AG04450 (cell line): ENCODE measurements at places on chromosomes 7 and 10.

GRCh38 chr10:120824881-120825309 is 26.3 kb upstream of the WDR11 start:
- no peak for DNase-seq

GRCh38 chr7:66376264-66376945 is 171.3 kb downstream of the TPST1 start:
- no peak for DNase-seq

GRCh38 chr10:68869623-68870022 is 31.5 kb upstream of the DDX50 start:
- no peak for DNase-seq

DNA sequence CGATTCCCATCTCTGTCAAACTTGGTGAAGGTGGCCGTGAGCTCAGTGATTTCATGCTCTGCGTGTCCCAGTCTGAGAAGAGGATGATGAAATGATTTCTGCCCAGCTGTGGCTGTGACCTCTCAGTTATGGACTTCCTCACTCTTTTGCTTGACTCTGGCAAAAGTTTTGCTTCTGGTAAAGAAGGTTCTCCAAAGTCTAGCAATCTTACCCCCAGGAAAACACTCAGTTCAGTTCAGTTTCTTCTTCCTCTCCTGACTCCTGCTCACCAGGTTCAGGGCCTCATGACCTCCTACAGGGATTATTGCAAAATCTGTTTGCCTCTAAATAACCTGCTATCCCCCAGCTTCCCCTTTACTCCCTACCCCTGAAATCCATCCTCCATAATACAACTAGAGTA is 4.9 kb upstream of the BLOC1S2 start:
- DNase-seq, result no peak

DNA sequence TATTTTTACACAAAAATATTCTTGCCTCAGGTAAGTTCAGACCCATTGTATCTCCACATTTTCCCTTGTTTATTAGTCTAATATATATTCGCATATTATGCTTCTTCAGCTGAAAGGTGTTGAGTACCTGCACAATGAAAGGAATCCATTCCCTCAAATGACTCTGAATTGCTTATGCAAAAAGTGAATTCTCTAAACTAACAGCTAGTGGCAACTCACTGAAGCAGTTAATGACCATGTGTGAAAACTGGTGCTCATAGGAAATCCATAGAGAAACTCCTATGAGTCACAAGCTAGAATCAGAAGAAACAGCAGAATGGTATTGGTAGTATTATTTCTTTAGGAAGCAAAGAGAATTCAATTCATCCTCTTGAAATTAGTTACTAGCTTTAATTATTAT is 33.5 kb upstream of the RNF148 start:
- no peak for DNase-seq

DNA sequence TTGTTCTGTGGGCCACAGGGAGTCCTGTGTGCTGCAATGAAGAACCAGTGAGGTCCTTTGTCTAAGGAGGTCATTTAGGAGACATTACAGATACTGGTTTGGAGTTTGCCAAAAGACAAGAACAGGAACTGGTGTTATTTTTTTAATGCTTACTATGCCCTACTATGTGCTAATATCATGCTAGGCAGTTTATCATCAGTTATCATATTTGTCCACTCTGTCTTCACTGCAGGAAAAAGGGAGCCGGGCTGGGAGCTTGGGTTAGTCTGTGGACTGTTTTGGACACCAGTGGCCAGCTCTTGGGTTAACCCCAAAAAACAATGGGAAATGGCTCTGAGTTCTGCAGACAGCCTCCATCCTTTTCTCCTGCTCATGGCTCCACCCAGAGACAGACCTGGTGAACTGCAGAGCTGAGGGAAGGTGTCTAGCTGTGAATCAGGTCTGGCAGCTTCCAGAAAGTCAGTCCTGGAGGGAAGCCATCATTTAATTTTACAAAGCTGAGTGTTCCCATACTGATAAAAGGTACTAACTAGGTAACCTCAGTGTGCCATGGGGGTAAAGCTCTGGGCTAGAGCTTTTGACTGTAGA is 101.2 kb upstream of the ZNF746 start:
- no peak for DNase-seq

DNA sequence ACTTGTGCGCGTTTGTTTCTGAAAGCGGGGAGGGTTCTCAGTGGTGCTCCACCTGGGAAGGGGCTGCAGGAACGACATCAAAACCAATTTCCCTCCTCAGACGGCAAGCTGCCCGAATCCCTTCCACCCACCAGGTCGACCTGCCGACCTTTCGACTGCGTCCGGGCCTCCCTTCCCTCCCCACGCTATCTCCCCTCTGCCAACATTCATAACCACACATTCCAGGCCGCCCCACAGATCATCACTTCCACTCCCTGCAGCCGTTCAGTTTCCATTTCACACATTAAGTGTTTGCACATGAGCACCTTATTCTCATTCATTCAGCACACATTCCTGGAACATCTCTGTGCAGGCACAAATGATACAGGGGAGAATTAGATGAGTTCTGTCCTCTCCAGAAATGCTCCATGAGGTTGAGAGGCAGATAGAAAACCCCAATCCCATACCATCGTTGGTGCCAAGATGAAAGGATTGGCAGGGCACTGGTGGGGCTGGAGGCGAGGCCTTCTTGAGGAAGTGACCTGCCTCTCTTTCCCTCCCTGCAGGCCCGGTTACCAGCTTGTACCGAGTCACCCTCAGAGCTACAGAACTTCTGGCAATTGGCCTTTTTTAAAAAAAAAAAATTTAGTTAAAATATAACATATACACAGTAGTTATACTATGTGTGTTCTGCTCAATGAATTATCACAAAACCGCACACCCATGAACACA is 70.0 kb downstream of the MINDY4 start:
- DNase-seq, result no peak

GRCh38 chr7:38169847-38170246 is 8.2 kb upstream of the STARD3NL start:
- DNase-seq, result no peak

- DNase-seq, result no peak
Measured at GRCh38 chr7:132337450-132338080, 238.7 kb downstream of the PLXNA4 start.

DNA sequence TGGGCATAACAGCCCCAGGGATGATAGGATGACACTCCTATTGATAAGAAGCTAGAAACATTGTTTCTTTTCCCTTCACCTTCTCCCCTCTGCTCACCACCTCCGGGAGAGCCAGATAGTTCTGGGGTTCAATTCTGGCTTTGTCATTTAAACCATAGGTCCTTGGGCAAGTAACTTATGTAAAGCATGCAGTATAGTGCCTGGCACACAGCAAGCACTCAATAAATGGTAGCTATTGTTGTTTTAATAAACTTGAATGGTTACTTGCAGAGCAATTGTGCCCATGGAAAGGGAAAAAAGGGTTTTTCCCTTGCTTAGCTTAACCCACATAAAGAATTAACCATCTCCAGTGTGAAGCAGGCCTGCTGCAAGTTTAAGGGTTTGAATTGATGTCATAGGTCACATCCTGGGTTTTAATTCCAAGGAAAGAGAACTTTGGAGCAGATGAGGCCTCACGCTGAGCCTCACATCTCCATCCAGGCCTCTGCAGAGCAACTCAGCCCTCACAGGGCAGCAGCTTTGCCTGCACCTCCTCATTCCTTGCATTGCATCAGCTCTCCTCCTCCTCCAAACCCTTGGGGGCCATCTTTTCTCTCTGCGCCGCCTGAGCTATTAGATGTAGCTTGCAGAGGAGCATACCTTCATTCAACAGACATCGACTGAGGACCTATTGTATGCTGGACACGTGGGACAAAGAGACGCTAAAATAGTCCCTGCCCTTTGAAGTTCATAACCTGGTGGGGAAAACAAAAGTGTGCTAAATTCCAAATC is 22.9 kb downstream of the ZNF775 start:
- DNase-seq, result no peak

DNA sequence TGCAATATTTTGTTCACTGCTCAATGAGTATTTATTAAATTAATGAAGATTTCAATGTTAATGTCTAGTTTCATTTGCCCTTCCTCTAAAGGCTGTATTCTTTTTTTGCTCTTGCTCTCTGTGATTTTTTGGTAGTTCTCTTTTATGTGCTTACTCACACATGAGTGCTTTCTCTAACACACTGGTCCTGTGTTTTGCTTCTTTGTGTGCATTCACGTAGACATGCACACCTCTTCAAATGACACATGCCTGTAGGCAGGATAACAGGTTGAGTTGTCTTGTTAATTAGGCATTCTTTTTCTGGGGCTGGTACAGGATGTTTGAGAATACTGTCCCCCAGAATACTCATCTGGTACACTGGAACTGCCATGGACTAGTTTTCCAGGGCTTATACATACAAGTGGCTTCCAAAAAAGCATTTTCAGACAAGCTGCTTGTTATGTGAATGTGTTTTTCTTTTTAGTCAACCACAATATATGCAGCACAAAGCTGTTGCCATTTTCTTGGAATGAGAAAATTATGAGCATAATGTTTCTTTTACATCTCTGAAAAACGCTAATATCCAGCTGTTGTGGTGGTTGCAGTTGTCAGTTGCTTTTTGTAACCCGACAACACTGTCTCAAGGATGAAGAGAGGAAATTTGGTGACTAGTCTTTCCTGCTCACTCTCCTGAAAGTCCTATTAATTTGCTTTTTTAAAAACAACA is 416.4 kb downstream of the AUTS2 start:
- no peak for DNase-seq

DNA sequence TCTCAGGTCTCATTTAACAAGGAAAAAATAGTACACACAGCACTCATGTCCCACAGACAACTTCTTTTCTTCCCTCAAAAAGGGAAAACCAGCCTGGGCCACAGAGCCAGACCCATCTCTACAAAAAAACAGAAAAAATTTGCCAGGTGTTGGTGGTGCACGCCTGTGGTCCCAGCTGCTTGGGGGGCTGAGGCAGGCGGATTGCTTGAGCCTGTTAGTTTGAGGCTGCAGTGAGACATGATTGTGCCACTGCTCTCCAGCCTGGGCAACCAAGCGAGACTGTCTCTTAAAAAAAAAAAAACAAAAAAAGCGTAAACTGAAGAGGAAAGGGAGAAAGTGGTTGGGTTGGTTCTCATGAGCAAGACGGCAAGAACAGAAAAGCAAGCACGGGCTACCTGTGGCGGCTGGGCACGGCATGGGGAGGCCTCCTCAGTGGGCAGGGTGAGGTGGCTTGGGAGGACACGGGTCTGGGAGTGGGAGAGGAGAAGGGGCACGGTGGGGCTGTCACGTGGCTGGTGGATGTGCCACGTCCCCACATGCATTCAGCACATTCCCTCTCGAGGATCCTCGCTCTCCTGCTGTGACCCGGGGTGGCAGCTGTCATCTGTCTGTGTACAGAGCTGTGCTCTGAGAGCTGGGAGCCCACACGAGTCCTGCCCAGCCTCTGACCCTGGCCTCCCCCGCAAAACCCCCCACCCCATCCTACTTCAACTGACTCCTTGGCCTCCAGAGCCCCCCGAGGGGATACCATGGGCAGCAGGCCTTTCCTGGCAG is 219.7 kb downstream of the MLLT10 start:
- DNase-seq, result no peak

DNA sequence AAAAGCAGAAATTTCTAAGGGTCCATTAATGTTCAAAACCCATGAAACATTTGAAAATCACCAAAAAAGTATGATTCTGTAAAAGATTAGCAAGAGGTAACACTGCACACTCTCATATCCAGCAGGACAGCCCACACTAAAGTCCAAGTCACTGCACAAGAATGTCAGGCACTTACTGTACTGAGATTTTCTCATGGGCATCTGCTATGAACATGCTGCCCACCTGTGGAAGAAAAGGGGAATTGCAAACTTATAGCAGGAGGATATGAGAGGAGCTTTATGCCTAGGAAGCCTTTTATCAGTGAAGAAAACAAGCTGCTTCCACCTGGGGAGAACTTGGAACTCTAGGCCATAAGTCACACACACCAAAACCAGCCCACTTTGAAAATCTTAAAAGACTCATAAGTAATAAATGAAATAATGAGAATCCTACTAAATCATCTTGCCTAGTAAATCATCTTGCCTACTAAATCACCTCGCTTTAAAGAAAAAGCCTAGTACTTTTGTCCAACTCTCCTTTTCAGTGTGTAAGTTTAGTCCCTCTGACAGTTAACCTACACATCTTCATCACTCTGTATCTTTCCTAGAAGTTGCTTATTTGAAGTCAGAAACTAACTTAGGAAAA is 46.1 kb downstream of the ARMH3 start:
- peak; percentile 87 for DNase-seq

DNA sequence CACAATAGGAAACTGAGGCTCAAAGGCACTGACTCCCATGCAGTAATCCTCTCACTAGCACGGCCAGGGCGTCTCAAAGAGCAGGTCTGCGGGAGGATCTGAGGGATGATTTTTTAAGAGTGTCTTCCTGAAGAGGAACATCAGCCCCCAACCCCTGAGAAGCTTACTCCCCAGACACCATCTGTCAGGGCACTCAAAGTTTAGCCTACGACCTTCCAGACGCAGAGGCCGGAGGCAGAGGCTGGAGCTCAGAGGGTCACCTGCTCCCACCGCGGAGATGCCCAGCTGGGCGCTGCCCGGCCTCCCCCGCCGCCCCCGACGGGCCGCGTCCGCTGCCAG is 1.7 kb downstream of the ZNF777 start:
- no peak for DNase-seq

DNA sequence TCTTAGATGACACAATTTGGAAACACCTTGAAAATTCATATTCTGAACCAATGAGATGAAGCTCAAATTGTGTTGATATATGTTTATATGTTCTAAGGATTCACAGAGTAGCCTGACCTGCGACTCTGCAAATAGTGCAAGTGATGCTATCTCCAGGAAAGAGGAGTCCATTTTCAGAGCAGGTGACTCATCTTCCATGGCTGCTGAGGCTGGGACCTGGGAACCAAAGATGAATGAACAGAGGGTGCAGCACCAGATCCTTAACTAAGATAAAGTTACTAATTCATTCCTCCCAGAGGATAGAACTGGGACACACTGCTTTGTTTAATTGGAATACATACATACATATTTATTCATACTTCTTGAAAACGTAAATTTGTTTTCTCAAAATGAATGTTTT is 240.6 kb upstream of the SEMA3C start:
- no peak for DNase-seq

GRCh38 chr10:84837877-84838276 is 509.5 kb downstream of the CCSER2 start:
- no peak for DNase-seq

DNA sequence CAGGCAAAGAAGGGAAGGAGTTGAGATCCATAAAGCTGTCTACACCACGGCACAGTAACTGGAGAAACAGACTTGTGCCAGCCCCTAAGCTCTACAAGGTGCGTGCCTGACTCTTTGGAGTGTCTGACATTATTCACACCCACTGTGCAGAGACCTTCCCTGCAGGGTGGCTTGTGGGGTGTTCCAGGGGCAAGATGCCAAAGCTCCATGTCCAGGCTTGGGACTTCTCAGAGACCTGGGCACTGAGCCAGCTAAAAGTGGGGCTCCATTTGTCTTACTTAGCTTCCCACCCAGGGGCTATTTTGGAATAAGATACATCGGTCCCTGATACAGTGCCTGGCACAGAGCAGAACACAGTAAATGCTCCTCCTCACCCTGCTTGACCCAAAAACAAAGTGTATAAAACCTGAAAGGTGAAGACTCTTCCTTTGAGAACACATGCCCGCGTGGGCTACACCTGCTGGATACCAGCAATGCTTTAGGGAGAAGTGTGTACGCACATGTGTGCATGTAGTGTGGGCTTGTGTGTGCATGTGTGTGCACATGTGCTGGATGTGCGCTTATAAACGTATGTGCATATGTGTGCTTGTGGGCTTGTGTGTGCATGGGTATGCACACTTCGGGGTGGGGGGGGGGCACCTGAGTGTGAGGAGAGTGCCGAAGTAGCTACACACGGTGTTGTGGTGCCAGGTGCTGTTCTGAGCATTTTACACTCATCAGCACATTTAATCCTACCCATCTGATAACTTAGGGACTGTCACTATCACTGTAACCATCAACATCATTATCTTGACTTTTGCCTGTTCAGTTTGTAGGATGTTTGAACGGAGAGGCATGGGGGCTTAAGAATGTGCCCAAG is 143.0 kb downstream of the ARHGAP22 start:
- no peak for DNase-seq
